Activated naive CD4-positive, alpha-beta T cell treated with anti-CD3 and anti-CD28 coated beads for 36 hours (primary cell): ENCODE measurements at places on chromosomes 4 and X. TPM values are rescaled to one million over a fixed set of nuclear protein-coding genes. Genes with fewer than 3 reads are reported as not detected.

DNA sequence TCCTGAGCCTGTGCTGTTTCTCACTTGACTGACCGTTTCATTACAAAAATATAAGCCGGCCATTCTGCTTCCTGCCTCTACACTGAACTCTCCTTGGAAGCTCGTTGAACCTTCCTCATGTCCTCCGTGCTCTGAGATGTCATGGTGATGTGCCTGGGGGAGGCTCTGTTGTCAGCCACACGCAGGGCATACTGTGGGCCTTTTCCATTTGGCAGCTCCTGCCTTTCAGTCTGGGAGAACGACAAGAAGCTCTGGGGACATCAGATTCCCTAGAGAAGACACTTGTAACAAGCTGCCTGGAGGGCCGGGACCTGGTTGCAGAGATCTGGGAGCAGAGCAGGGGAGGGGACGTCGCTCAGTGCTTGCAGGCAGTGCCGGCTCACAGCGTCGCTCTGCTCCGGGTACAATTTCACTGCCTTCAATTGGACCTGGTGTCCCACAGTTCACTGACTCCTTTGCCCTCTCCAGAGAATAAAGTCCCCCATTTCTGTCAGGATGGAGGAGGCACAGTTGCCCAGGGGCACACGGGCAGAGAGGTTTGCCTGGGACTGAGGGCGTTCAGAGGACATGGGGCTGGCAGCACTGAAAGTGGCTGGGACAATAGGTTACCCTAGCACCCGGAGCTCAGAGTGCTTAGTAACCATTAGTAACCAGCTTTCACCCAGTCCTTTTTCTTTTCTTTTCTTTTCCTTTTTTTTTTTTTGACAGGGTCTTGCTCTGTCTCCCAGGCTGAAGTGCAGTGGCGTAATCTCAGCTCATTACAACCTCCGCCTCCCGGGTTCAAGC lies 19.1 kb upstream of the MECP2 start:
- H3K27me3 ChIP-seq = no peaks in the 10 kb centered on the region
- H3K27ac ChIP-seq = no peak overlapping the region
- no peak overlapping the region for H3K4me3 ChIP-seq
- no peak for DNase-seq
- peaks cover 9% of the 10 kb centered on the region for H3K4me1 ChIP-seq
- H3K36me3 ChIP-seq = no peaks in the 10 kb centered on the region

Gene CT83
- total RNA-seq = not detected

Gene AFF1
- total RNA-seq = 50.6 TPM

- H3K27me3 ChIP-seq = no peaks in the 10 kb centered on the region
- no peak for DNase-seq
- no peaks in the 10 kb centered on the region for H3K36me3 ChIP-seq
Measured at GRCh38 chr4:111761531-111761930, 383.7 kb upstream of the FAM241A start.

Gene RP2
- 4.2 TPM for total RNA-seq

DNA sequence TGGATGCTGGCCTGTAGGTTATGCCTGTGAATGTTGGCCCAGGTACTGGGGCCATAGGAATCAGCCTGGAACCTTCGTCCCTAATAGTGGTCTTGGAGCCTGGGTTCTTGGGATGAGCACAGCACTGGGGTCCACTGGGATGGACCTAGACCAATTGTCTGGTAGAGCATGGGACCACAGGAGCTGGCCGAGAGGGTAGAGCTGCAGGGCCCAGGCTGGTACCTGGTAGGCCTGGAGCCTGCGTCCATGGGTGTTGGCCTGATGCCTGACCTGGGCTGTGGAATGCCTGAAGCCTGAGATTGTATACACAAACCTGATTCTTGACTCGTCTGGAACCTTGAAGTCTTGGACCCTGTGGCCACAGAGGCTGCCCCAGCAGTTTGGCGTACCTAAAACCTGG lies 48.9 kb downstream of the MAGEC1 start:
- no peak for DNase-seq
- no peaks in the 10 kb centered on the region for H3K4me1 ChIP-seq
- H3K27ac ChIP-seq = no peak overlapping the region
- no peaks in the 10 kb centered on the region for H3K36me3 ChIP-seq

- no peak for DNase-seq
- no peaks in the 10 kb centered on the region for H3K36me3 ChIP-seq
- no peaks in the 10 kb centered on the region for H3K27me3 ChIP-seq
- no peak overlapping the region for H3K27ac ChIP-seq
Measured at GRCh38 chr4:105139646-105140045, 7.0 kb upstream of the TET2 start.

DNA sequence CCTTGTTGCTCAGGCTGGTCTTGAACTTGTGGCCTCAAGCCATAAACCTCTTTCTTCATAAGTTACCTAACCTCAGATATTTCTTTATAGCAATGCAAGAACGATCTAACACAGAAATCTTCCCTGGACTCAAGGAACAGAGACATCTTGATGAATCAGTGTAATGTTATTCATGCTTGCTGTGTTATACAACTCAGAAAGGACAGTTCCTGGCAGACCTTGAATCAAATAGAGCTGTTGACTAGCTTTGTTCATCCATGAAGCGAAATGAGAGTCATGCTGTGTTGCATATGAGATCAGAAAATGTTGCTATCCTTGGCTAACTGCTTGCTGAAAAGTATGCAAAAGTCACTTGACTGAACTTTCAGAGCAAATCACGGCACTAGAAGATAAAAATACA lies 72.6 kb upstream of the ARHGAP24 start:
- H3K4me1 ChIP-seq = no peaks in the 10 kb centered on the region
- no peaks in the 10 kb centered on the region for H3K27me3 ChIP-seq
- no peak overlapping the region for H3K4me3 ChIP-seq
- H3K27ac ChIP-seq = no peak overlapping the region
- H3K36me3 ChIP-seq = no peaks in the 10 kb centered on the region

GRCh38 chr4:25723409-25723808 lies 67.8 kb downstream of the SLC34A2 start:
- no peak for DNase-seq
- H3K27me3 ChIP-seq = no peaks in the 10 kb centered on the region
- H3K4me3 ChIP-seq = no peak overlapping the region
- H3K36me3 ChIP-seq = no peaks in the 10 kb centered on the region
- no peaks in the 10 kb centered on the region for H3K4me1 ChIP-seq

DNA sequence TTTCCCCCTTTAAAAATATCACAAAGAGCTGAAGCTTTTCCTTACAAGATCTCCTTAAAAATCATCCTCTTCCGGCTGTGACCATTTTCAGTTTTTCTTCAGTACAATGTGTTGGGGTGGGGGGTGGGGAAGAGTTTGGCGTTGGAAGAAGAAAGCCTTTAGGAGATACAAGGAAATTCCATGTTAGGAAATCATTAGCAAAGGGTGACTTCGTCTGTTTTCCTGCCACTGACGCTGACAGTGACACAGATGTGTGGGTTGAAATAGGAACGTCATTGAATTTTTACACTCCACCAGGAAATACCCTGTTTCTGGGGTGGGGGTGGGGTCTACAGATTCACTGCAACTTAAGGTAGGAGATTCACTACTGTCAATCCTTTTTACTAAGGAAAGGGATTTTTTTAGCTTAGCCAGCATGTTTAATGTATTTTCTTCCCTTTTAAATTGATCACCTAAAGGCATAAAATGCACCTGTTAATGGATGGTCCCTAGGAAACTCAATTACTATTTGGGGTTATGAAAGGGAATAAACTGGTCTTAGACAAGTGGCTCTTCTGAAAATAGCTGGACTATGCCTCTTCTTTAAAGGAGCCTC lies 3.9 kb downstream of the MAMLD1 start:
- peak overlapping the region; percentile 75 for H3K4me3 ChIP-seq
- H3K36me3 ChIP-seq = no peaks in the 10 kb centered on the region
- DNase-seq = peak; percentile 57

GRCh38 chrX:16096141-16096540 lies 27.2 kb upstream of the GRPR start:
- no peak overlapping the region for H3K4me3 ChIP-seq
- DNase-seq = no peak
- H3K4me1 ChIP-seq = no peaks in the 10 kb centered on the region
- no peaks in the 10 kb centered on the region for H3K36me3 ChIP-seq
- H3K27ac ChIP-seq = no peak overlapping the region

- peaks cover 3% of the 10 kb centered on the region for H3K27me3 ChIP-seq
- no peak overlapping the region for H3K4me3 ChIP-seq
- H3K36me3 ChIP-seq = no peaks in the 10 kb centered on the region
- no peaks in the 10 kb centered on the region for H3K4me1 ChIP-seq
- DNase-seq = no peak
Measured at GRCh38 chr4:7638984-7639789, 204.5 kb upstream of the PSAPL1 start.

DNA sequence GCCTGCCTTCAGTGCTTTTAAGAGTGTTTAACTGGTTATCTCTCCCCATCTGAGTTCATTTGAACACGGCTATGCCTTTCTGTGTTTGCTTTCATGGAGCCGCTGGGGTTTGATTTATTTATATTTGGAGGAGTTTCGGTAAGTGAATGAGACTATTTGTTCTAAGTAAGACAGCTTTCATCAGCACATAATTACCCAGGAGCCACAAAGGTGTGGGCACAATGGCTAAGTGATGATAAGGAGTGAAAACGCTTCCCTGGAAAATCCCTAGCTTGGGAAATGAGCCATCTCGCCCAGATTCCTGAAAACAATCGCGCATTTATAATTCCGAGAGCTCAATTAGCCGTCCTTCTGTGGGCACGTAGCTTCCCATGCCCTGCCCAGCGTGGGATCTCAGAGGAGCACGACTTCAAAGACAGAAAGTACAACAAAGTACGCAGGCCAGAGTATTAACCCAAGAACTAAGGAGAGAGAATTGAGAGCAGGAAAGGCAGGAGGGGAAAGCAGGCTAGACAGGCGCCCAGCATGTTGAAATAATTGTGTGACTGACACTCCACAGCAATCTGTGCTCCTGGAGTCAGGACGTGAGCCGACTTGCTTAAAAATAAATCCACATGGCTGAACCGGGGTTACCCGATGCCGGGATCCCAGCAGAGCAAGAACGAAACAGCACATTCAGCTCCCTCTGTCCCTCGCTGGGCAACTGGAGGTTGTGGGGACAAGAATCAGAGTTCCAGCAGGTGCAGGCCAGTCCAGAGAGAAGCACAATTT lies 99.0 kb downstream of the DHRSX start:
- no peaks in the 10 kb centered on the region for H3K27me3 ChIP-seq
- no peak for DNase-seq
- H3K27ac ChIP-seq = no peak overlapping the region
- no peaks in the 10 kb centered on the region for H3K4me1 ChIP-seq
- no peak overlapping the region for H3K4me3 ChIP-seq

- no peaks in the 10 kb centered on the region for H3K4me1 ChIP-seq
- H3K36me3 ChIP-seq = no peaks in the 10 kb centered on the region
- no peak overlapping the region for H3K4me3 ChIP-seq
- H3K27ac ChIP-seq = no peak overlapping the region
- no peaks in the 10 kb centered on the region for H3K27me3 ChIP-seq
Measured at GRCh38 chrX:132508834-132509233, 20.0 kb upstream of the MBNL3 start.

GRCh38 chr4:173135241-173135847 lies 33.3 kb upstream of the GALNT7 start:
- no peak overlapping the region for H3K4me3 ChIP-seq
- H3K27me3 ChIP-seq = peaks cover 6% of the 10 kb centered on the region
- H3K36me3 ChIP-seq = no peaks in the 10 kb centered on the region
- H3K27ac ChIP-seq = no peak overlapping the region
- H3K4me1 ChIP-seq = peaks cover 2% of the 10 kb centered on the region
